ENCODE measurements at places on chromosomes 1 and 21.
A peak's percentile ranks its signal among the peaks of the same experiment; 100 is the strongest.

GRCh38 chr1:151156515-151156819, at the start of gene TNFAIP8L2:
TNFAIP8L2 (plus strand) TSS chr1:151156649; CDS start chr1:151158698, 2,049 bp downstream.
- DNase-seq = no peak

DNA sequence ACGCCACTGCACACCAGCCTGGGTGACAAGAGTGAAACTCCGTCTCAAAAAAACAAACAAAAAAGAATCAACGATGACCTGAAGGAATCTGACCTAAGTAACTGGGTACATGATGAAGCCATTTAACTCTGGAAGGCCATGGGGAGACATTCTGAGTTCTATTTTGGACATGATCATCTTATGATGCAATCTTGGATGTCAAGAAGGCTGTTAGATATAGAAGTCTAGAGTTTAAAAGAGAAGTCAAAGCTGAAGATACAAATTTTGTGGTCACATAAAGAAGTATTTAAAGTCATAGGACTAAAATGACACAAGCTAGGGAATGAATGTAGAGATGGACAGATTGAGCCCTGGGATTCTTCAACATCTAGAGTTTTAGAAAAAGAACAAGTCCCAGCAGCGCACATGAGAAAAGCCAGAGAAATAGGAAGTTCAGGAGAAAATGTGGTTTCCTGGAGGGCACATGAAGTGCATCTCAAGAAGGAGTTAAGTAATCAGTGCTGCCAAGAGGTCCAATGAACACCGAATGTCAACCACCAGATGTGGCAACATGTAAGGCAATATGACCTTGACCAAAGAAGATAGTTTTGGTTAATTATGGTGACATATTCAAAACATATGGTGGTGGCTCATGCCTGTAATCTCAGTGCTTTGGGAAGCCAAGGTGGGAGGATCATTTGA, 26.8 kb downstream of the ELK4 start:
- DNase-seq = no peak

- peak; percentile 77 for DNase-seq
Measured at GRCh38 chr21:36706951-36707762, 8.2 kb downstream of the SIM2 start.

GRCh38 chr21:45374826-45375455, 30.0 kb upstream of the COL18A1 start:
- DNase-seq = no peak

GRCh38 chr1:119347858-119348257, 20.7 kb upstream of the HAO2 start:
- DNase-seq = no peak

DNA sequence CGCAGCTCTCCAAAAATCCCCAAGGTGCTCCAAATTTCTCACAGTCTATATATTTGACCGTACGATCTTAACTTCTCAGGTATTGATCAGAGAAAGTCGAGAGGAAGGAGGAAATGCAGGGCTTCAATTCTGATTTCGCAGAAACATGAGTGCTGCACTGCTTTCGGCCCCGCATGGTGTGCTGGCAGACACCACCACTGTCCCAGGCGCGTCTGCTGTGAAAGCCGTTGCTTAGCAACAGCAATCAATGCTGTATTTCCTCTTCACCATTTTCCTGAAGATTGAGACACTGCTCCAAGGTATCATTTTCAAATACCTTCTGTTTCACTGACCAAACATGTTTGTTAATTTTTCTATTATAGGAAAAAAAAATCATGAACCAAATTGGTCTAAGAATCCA, 296.3 kb downstream of the SMYD3 start:
- DNase-seq = no peak

DNA sequence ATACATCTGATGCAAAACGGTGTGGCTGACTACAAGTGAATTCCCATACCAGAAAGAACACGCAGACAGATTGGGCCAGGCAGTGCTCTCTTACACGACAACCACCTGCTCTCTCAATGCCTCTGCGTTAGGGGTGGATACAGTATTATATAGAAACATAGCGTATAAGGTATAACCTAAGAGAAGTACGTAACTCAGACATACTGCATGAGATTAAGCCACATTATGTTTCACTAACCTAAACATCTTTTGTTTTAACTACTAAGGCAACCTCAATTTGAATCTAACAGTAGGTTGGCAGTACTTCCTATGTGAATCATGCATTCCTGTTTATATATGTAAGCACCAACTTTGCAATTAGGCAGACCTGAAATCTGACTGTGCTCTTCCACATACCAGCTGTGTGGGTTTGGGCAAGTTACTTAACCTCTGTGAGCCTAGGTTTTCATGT, 58.1 kb upstream of the COA6 start:
- DNase-seq = no peak

DNA sequence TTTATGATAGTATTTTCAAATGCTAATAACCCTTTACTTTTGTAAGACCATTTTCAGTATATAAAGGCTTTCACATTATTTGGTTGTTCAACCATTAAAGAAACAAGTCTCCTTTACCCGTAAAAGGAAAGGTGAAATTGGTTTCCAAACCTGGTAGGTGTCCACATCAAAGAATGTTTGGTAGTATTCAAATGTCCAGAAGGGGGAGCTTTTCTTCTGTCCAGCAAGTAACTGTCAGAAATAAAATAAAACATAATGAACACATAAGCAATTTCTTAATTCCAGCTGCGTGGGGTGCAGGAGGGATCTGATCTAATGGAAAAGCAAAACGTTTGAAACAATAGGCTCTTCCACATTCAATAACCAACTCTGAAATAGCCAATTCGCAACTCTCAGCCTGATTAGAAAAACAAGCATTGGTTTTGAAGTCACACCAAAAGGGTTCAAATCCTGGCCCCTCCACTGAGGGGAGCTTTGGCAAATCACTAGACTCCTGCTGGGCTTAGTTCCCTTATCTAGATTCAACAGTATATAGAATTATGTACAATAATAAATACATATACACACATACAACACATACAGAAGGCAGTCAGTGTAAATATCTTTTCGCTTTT, 11.0 kb downstream of the YIPF1 start:
- no peak for DNase-seq

DNA sequence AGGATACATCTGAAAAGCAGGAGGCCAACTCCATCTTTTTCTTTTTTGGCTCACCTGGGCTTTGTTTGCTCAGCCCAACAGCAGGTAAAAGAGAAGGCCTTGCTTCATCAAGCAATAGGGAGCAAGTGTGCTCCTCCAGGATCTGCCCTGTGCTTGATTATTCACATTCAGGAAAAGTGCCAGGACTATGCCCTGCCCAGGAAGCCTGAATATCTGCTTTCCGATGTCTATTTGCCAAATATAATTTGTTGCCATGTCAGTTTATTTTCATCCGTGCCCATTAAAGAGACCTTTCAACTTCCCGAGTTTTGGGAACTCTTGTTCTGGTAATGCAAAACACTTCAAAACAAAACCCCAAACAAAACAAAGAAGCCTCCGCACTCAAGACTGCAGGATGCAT, 185.3 kb downstream of the CDC7 start:
- DNase-seq = no peak

DNA sequence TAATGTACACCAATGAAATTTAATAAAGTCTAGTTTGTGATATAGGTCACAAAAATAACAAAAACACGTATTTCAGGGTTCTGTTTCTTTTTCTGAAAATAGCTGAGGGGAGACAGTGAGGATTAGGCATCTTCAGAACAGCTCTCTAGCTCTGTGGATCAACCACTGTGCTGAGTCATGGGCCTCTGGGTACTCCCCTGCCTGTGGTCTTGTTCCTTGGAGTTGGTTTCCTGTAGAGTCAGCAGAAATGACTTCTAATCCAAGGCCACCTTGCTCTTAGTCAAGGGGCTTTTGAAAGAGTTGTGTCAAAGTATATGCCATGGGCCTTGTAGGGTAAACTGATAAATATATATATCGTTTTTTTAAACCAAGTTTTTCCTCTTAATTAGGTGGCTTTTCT, 141.8 kb upstream of the ZRANB2 start:
- DNase-seq = no peak

GRCh38 chr1:210700511-210700910, 371.8 kb downstream of the HHAT start:
- DNase-seq = no peak

DNA sequence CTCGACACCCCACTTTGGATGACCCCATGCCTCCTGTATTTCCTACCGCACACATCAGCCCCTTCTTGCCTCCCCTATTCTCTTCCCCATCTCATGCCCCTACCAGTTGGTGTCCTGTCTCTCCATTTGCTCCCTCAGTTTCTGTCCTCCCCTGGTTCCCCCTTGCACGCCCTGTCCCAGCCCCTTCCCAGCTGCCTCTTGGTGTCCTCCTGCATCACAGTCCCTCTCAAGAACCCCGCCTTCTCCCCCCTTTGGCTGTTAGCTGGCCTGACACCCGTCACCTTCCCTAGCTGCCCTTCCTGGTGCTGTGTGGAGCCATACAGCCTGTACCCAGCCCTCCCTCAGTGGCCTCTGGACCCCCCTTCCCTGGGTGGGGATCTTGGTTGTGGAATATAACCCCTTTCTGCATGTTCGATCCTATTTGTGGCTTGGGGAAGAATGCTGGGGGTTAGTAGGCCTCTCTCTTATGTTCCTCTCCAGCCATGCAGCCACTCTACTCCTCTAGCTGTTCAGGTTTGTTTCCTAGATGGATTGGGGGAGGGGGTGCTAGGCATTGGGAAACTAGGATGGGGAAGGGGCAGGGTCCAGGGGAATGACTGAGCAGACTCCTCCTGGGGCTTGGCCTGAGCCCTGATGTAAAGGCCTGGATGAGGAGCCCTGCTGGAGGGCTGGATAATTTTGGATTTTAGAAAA, 41.4 kb upstream of the NFASC start:
- peak; percentile 79 for DNase-seq

GRCh38 chr1:80533775-80534334, 1266.9 kb upstream of the ADGRL2 start:
- peak; percentile 8 for DNase-seq

- DNase-seq = no peak
Measured at GRCh38 chr1:22284236-22284635, 141.3 kb upstream of the WNT4 start.

- DNase-seq = peak; percentile 47
Measured at GRCh38 chr1:222454782-222455181, 93.1 kb downstream of the HHIPL2 start.

GRCh38 chr1:188670837-188671236, 1806.8 kb downstream of the BRINP3 start:
- no peak for DNase-seq

DNA sequence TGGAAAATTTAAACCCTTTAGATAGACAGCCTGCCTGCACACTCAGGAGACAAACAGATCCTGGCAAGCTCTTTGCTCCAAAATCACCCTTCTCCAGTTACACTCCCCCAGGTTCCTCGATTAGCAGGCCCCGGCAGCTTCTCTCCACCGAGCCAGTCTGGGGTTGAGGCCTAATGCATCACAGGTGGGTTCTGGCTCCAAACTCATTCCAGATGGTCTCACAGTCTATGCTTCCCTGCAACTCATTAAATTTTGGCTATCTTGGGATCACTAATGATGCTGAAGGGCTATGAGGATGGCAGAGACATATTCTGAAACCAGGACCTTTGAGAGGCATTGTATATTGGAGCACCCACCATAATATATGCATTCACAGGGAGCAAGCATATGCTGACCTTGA, 559.8 kb upstream of the USP24 start:
- DNase-seq = no peak

DNA sequence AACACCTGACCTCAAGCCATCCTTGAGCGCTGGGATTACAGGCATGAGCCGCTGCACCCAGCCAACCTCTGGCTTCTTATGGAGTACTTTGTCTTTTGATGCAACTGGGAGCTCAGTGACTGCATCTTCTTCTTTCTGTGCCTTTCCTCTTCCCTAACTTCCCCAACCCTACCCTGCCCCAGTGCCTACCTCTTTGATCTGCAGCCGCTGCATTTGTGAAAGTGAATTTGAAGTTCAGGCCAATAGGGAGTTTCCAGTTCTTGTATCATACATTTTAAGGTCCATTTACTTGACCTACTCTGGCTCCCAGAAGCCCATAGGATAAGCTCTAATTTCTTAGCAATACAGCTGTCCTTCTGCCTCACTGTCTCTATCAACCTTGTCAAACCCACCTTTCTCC, 52.2 kb downstream of the KCNC4 start:
- no peak for DNase-seq

GRCh38 chr1:51679435-51679834, 62.5 kb downstream of the OSBPL9 start:
- DNase-seq = no peak

DNA sequence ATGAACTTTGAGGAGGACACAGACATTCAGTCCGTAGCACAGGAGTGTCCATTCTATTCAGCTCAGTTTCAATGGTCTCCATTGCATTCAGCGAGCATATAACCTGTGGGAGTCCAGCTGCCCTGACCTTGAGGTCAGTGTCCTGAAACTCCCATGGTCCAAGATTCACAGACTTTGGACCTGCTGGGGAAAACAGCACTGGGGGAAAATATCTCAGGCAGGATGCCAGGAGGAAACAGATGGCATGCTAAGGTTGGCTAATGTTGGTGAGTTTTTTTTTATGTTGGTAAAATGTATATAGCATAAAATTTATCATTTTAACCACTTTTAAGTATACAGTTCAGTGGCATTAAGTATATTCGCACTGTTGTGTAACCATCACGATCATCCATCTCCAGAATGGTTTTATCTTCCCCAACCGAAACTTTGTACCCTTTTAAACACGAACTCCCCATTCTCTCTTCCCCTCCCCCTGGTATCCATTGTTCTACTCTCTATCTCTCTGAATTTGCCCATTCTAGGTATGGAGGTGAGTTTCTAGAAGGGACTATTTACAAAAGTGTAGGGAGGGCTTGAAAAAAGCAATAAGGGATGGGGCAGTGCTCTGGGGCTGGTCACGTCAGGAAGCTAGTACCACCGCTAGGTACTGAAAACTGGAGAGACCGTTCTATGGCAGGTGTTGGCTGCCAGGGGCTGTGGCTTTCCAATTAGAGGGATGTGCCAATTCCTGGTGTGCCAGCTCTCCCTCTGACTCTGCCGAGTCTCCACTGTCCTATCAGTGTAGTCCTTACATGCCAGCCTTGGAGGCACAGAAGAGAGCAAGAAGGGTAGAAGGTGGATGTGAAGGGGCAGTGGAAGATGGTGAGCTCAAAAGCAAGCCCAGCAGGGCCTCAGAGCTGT, 85.3 kb downstream of the FOXD2 start:
- DNase-seq = no peak

DNA sequence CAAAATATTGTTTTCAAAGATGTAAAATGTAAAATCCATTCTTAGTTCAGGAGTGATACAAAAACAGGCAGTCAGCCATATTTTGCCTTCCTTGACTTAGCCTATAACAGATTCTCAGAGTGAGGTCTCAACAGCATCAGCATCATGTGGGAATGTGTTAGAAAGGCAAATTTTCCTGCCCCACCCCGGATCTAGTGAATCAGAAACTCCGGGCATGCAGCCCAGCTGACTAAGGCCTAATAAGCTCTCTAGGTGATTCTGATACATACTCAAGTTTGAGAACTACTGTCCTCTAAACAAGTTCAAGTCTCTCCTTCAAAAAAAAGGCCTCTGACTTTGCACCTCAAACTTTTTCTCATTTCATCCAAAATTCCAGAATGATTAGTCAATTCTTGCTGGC, 46.9 kb upstream of the PRRC2C start:
- DNase-seq = no peak

DNA sequence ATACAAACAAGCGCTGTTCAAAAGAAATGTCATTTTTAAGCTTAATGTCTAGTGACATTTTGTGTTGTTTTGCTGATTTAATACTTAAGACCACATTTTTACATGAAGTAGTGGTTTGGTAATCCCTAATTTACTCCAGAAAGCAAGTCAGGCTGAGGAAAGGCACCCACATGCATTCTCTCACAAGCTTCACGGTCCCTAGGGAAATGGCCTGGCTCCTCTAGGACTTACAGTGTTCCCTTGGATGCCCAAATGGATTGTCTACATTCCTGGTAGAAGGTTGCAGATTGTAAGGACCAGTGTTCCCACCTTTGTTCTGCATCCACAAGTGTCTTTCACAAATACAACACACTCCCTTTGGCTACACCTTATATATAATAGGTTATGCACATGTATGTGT, 9.5 kb downstream of the GPSM2 start:
- DNase-seq = no peak
